ENCODE measurements at places on chromosomes 2 and 18.

GRCh38 chr2:41621563-41621962 lies 426.3 kb upstream of the PKDCC start:
- DNase-seq, result no peak

GRCh38 chr2:2747797-2748301 lies 416.8 kb upstream of the MYT1L start:
- no peak for DNase-seq

DNA sequence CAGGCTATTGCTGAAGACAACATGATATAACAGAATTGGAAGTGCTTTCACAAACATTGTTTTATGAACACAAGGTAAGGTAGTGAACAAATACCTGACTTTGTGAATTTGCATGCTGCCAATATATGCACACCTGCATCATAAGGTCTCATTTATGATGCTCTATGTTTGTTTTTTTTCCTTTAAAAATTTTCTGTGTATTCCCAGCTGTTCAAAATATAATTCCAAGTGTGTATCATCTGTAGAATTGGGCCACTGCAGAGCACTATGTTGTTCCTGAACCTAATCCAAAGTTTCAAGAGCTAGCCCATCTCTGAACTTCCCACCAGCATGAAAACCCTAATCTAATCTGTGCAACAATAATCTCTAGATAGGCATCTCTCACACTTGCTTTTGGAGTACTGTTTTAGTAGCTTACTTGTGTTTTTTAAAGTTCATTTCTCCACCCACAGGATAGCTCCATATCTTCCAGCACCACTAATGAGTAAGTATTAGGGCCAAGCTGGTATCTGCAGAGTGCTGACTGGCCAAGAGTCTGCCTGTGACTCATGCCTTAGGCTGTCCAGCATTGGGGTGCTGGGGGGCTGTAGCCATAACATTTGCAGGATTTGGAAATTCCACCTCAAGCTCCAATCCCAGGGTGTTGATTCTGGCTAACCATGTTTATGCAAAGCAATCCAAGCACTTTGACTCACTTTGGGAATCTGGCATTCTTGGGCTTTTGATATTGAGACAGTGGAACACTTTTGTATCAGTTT lies 208.2 kb upstream of the REV1 start:
- DNase-seq, result no peak

GRCh38 chr2:139825726-139826125 lies 1045.5 kb upstream of the NXPH2 start:
- DNase-seq, result no peak

- no peak for DNase-seq
Measured at GRCh38 chr18:13525381-13526029, 200.9 kb downstream of the FAM210A start.

DNA sequence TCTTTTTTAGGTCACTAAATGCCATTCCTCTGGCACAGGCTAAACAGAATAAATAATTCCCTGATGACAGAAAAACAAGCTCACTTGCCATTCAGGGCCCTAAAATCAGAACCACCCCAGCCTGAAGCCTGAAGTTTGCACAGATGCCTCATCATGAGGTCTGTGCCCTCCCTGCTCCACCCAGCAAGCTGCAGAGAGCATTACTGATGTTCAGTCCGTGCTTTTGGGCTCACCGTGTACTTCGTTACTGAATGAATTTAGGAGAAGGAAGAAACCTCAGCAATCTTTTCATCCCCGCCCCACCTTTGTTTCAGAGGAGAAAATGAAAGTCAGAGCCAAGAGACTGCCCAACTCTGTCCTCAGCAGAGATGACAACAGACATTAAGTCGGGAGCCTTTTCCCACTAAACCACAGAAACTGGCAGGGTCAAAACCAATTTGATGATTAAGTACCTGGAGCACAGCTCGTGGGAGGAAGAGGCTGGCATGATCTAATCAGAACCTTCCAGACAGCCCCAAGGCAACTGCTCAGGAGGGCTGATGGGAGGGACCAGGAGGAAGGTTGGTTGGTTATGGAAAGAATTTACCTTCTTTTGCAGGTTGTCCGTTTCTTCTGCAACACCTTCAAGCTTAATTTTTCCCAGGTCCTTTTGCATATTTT lies 122.7 kb downstream of the LAMA1 start:
- DNase-seq, result no peak

DNA sequence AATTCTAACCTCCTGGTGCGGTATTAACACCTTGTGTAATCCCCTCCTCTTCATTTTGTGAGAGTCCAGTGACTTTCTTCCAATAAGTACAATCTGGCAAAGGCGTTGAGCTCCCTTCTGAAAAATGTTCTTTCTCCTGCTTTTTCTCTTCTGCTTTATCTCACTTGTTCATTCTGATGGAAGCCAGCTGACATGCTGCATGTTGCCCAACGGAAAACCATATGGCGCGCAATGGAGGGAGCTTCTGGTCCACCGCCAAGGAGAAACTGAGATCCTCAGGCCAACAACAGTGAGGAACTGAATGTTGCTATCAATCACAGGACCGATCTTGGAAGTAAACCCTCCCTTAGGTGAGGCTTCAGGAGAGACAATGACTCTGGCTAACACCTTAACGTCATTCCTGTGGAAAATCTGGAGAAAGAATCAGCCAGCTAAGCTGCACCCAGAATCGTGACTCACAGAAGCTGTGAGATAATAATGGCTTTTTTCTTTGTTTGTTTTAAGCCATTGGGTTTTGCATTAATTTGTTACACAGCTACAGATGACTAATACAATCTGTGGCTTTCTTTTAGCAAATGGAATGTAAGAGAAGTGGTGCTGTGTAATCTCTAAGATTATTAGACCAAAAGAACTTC lies 1323.9 kb upstream of the DDX18 start:
- DNase-seq, result no peak

GRCh38 chr2:226583715-226584114 lies 215.9 kb downstream of the IRS1 start:
- DNase-seq, result no peak

GRCh38 chr2:7242189-7242867 lies 325.1 kb downstream of the RNF144A start:
- no peak for DNase-seq

DNA sequence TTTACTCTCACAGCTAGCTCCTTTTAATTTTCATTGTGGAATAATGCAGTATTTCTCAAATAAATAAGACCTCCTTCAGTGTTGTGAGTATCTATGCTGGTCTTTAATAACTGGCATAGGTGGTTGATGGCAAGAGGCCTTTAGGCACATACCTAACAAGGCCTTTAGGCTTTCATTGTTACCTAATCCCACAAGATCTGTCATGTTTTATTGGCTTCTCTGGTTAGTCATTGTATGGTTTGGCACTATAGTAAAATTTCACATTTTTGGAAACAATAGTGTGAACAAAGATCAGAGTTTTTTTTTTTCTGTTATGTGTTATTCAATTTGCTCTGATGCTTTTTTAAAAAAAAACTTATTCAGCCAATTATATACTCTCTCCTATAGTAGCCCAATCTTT lies 89.8 kb upstream of the NEUROD1 start:
- DNase-seq, result no peak

GRCh38 chr18:23033056-23033455 lies 99.9 kb downstream of the RBBP8 start:
- DNase-seq, result no peak

- DNase-seq, result no peak
Measured at GRCh38 chr2:33606622-33607021, 7.5 kb upstream of the FAM98A start.

- DNase-seq, result no peak
Measured at GRCh38 chr2:207226243-207226642, 60.5 kb upstream of the KLF7 start.

DNA sequence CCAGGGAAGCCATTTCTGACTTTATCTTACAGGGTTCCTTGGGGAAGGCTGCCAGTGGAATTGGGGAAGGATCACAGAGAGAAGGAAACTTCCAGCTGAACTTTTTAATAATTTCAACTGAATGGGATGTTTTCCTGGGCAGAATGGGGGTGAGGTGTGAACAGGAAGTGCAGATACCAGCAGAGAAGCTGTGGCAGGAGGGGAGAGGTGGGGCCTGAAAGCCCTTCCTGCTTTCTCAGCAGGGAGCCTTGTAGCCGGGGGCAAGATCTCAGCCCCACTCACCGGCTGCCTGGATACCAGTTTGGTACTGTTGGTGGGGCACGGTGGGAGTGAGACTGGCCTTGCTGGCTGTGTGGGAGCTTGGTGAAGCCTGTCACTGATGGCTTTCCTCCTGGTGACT lies 170.5 kb downstream of the ZBTB7C start:
- no peak for DNase-seq

DNA sequence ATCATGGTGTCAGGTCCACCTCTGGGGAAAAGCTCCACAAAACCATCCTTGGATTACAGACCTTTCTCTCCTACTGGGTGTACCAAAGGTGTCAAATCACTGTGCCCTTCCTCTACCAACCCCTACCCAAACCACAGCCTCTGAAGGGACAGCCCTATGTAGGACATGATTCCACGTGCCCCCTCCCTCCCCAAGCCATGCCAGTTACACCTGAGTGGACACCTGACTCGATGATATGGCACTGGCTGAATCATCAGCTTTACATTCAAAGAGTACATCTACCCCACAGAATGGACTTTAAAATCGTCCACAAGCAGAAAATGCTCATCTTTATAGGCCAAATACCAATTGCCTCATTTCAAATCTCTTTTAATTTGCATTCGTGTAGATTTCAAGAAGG lies 26.0 kb downstream of the TRABD2A start:
- no peak for DNase-seq

DNA sequence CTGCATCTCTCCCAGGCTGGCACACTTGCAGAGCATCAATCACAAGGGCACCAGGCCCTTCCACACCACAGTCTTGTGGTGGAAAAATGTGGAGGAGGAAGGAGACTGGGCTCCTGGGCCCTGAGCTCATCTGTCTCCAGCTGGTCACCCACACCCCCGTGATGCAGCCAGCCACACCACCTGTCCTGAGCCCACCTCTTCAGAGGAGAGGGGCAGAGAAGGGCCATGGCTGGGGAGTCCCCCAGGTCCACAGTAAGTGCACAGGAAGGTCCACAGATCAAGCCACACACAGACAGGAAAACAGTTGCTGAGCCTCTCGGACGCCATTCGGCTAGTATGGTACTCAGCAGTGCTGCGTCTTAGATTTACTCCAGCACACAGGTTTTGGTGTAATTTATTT lies 203.5 kb upstream of the SALL3 start:
- DNase-seq, result no peak

- DNase-seq, result no peak
Measured at GRCh38 chr2:101188683-101189405, 37.7 kb upstream of the TBC1D8 start.

GRCh38 chr18:45255197-45255890 lies 359.9 kb upstream of the SLC14A2 start:
- peak; percentile 48 for DNase-seq

DNA sequence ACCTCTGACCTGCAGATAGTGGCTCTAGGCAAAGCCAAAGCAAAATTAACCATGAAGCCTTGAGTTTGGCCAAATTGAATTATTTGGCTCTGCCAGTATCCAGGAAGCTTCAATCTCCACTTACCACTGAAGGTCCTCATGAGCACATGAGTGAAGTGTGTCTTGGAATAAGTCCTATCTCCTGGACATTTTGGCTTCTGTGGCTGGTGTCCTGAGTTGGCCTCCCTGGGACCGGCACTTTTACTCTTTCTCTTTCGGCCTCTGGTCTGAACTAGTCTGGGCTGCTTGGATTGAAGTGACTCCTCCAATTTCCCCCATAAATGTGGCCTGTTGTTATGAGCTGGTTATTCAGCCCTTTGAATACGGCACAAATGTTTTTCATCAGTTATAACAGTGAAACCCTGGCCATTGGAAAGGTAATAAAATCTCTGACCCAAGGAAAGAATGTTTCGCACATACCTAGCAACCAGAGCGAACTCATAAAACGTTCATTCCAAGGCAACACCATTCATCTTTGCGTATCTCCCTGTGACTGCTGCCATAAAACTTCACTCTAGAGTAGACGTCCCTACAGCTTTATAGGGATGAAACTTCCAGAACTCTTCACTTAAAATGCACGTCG lies 216.4 kb downstream of the LPIN1 start:
- no peak for DNase-seq

DNA sequence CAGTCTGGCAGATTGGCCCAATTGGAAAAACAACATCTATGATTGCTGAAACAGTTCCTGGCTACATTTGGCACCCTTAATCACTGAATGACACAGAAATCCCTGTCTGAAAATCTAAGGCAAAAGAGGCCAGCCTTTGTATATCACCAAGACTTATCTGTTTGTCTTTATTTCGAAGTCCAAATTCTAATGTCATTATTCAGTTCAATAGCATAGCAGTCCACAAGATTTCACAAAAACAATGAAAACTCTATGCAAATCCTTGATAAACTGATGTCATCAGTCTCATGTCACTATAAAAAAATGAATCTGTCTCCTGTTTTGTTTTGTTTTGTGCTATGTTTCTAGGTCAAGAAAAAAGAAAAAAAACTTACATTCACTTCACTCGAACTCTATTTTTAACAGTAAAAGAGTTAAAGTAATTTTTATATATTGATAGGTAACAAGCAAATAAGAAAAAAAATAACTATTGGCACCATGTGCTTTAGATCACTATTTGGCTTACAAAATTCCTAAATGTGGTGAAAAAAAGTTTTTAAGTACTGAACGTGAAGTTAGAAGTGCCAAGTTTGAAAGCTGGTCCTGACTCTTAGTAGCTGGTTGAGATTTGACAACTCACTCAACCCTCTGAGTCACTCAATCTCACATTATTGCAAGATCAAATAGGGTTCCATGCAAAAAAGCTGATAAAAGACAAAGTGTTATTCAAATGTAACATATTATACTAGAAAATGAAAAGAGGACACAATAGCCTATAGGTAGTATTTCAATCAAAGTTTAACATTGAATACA lies 359.3 kb downstream of the IRS1 start:
- no peak for DNase-seq

DNA sequence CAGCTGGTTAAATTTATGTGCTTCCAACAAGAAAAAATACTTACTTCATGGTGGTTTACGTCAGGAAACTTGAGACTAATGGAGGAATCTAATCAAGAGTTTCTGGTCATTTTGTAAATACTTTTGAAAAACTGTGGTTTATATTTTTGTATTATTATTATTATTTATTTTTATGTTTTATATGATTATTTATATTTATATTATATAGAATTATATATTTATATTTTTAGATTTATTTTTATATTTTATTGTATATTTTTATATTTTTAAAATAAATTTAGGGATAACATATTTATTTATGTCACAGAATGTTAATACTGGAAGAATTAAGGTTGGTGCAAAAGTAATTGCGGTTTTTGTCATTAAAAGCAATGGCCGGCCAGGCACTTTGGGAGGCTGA lies 474.5 kb upstream of the DDX18 start:
- DNase-seq, result no peak

DNA sequence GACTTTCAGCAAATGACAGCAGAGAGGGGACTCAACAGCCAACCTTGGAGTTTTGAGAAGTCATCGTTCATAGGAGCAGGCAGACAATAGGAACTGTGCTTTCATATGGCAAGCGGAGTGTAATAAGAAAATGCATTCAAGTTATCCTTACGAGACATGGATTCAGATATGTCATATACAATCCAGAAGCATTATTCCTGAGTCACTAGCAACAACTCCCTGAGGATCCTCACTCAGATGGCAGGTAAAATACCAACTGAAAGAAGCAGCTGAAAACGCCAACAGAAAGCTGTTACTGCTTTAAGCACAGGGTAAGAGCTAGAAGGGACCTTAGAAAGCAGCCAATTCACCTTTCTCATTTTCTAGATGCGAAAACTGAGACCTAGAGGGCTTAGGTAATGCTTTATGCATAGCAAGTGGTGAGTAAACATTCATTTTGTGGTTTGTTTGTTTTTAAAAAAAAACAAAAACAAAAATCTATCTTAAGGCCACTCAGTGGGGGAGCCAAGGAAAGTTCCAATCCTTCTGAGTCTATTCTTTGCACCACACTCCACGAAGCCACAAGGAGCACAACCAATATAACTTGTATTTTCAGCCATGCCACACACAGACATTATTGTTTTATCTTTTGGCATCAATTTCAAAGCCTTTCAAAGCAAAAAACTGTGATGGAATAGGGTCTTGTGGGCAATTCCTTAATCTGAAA lies 89.1 kb upstream of the RIOK3 start:
- DNase-seq, result no peak

Measured in muscle of arm (tissue), 14 donors.